T-cell (primary cell): ENCODE measurements at places on chromosomes 6 and 20.

GRCh38 chr6:25174678-25175077, 104.5 kb upstream of the CARMIL1 start:
- no peak for DNase-seq

DNA sequence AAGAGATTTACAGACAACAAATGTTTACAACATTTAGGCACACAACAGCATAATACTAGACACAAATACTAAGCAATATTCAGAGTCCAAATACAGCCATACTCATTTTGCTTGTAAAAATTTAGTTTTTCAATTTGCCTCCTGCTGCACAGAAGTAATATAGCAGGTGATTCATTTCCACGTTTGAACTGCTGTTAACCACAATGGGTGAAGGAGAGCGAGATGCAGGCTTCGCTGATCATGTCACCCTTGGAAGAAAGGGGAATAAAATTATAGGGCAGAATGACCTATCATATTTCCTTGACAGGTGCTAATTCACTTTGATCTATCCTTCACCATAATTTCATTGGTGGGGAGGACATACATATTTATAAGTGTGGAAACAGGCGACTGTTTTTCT, 643.8 kb upstream of the AGPAT4 start:
- DNase-seq, result no peak

- no peak for DNase-seq
Observed at GRCh38 chr6:8113131-8113654, 10.8 kb upstream of the EEF1E1 start.

GRCh38 chr6:2522521-2522920, 228.2 kb downstream of the MYLK4 start:
- no peak for DNase-seq

DNA sequence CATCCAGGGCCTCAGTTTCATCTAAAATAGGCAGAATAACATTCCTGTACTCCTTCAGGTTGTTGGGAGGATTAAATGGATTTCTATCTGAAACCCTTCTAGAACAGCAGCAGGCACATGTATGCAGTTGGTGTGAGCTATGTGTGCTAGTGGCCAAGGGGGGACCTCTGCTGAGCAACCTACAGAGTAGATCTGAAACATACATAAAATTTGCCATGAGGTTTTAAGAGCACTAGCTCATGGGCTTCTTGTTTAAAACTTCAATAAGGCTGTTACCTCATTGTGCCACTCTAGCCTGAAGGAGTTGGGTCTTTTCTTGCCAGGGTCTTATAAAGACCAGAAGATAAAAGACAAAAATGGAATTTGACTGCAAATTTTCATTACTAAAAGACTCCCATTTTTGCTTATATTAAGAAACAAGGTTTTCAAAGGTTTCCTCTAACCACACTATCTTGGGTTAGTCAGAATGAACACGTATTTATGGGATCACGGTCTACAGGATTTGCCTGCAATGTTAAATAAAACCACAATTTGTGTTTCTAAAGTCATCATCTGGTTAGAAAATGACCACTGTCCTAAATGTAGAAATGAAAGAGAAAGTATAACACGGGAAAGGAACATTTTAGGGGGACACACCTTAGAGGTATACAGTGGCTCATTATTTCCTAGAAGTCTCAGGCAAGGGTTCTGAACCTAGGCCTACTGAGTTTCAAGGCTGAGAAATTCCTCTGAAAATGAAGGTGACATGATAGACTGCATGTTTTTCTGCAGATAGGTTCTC, 144.9 kb upstream of the OLIG3 start:
- no peak for DNase-seq
